Cardiac muscle cell (in vitro differentiated cells and primary cell): ENCODE measurements at places on chromosomes 6 and 20.

- DNase-seq: no peak
Observed at GRCh38 chr6:77089776-77090175, 373.5 kb downstream of the HTR1B start.

DNA sequence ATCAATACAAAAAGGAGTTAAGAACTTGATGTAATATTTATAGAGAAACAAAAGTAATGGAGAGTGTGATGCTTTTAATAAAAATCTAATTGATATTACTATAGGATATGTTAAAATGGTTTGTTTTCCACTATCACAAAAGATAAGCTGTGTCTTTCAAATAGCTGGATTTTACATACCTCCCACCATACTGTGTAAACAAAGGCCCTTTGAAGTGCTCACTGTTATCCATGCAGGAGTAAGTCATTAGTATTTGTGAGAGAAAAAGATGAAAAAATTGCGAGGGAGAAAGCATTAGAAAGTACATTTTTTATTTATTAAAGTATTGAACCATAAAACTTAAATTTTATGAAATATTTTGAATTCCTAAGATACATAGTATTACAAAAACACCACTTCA, 733.0 kb downstream of the GRIK2 start:
- no peak for DNase-seq

- peak; percentile 69 for DNase-seq
Observed at GRCh38 chr6:135909737-135910387, 58.4 kb downstream of the PDE7B start.

GRCh38 chr6:142613981-142614380, 312.2 kb downstream of the ADGRG6 start:
- DNase-seq: no peak

- DNase-seq: no peak
Observed at GRCh38 chr6:108169464-108170331, 3.9 kb downstream of the NR2E1 start.

GRCh38 chr6:162922563-162923166, 194.9 kb downstream of the PACRG start:
- no peak for DNase-seq

DNA sequence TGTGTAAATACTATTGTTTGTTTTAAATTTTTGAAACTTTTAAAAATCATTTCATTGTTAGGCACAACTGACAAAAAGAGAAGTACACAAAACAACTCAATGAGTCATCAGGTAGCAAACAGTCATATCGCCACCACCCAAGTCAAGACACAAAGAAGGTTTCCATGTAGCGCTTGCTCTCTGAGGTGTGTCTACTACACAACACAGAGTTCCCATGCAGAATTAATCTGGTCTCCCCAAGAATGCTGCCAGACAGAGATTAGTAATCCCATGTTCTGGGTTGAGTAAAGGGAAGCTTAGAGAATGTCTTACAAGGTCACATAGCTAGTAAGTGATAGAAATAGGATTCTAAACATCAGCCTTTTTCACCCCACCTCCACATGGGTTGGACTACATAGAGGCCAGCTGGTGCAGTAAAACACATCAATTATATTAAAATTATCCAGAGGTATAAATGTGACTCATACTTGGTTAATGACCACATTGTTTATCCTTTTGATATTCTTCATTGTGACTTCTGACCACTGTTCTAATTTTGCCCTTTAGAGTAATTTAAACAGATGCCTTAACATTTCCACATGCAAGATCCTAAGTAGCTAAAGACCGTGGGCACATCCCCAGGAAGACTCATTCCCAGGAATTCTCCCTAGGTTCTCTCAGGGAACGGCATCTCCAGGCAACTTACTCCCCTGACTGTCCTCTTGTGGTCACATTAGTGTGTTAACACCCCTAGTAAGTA, 413.5 kb downstream of the PRKN start:
- DNase-seq: no peak

DNA sequence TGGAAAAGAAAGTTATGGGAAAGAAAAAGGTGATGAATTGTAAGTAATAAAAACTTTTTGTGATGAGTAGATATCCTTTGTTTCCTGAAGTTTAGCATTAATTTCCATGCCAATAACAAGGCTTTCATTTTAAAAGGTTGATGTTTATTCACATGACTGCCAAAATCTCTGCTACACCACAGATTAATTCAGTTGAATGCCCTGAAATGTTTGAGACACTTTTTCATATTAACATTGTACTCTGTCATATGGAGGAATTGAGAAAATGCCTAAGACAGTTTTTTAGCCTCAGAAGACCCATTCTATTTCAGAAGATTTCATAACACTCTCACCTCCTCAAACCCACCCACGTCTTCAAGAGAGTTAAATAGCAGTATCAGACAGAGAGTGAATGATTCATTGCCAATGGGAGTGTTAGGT, 115.5 kb downstream of the ADGRG6 start:
- no peak for DNase-seq

DNA sequence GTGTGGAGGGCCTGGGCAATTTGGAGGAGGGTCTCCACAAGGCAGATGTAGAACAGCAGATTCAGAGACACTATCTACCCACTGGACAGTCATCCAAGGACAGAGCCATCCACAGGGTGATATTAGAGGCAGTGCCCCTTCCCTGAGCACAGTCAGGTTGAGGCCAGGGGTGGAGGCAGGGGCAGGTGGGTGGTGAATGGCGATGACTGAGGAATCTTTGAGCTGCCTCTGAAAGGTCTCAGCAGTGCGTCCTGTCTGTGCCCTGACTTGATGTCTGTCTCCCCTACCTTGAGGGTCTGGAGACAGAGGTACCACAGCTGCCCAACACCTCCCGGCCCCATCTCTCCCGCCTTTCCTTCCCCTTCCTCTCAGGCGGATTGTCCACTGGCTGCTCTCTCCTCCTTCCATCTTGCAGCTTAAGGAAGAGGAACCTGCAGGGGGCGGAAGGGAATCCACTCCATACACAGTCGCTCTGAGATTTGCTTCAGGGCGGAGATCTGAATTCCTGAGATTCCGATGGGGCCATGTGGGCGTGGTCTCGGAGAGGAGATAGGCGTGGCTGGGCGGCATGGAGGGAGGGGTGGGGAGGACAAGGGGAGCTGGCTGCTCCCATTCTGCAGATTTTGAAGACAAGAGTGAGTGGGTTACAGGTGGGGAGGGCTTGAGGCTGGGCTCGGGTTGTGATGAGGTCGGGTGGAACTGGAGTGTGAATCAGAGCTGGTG, 1.7 kb downstream of the MUCL3 start:
- DNase-seq: peak; percentile 90

DNA sequence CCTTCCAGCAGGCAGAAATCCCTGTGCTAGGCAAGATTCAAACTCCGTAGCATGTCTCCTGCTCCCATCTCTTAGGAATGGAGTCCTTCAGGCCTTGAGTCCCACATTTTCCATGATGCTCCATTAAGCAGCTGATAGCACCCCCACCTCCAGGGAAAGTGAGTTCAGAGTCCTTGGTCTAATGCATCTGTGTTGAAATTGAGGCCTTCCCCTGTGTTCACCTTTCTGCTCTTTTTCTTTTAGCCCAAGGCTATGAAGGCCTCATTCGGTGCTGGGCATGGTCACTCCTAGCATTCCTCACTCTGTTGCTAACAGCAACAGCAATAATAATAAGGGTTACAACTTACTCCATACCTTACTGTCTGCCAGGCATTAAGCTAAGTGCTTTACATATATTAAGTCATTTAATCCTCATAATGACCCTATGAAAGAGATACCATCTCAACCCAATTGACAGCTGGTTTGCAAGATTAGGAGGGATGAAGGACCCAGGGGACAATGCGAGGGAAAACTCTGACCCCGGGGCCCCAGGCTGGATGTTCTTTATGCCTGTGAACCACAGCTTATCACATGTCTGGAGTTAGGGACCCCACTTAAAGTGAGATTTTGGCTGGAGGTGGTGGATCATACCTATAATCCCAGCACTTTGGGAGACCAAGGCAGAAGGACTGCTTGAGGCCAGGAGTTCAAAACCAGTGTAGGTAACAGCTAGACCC, 17.5 kb upstream of the PANK2 start:
- DNase-seq: no peak

DNA sequence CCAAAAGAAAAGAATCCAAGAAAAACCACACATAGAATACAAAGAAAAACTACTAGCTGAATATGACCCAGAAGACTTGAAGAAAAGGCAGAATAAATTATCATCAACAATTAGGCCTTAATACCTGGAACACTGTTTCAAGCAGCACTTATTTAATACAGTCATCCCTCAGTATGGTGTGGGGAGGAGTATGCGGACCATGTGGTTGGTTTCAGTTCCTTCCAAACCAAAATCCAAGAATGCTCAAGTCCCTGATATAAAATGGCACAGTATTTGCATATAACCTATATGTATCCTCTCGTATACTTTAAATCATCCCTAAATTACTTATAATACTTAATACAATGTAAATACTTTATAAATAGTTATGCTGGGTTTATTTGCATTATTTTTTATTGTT, 16.1 kb downstream of the CDK19 start:
- no peak for DNase-seq

GRCh38 chr6:52513464-52513863, 63.4 kb downstream of the TRAM2 start:
- no peak for DNase-seq

- DNase-seq: no peak
Observed at GRCh38 chr20:53609491-53610445, 16.1 kb upstream of the ZNF217 start.

GRCh38 chr20:13817342-13817741, 32.5 kb downstream of the NDUFAF5 start:
- no peak for DNase-seq

DNA sequence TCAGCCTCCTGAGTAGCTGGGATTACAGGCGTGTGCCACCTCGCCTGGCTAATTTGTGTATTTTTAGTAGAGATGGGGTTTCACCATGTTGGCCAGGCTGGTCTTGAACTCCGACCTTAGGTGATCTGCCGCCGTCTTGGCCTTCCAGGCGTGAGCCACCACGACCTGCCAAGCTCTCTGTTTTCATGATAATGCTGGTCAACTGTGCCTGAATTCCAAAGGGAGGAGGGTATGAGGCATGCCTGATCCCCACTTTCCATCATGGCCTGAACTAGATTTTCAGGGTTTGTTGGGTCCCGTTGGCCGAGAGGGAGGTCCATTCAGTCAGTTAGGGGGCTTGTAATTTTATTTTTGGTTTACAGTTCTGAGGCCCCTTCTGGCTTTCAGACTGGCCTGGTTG, 28.0 kb upstream of the ANGPT4 start:
- DNase-seq: no peak

GRCh38 chr6:16294371-16294770, 56.0 kb downstream of the GMPR start:
- DNase-seq: no peak

DNA sequence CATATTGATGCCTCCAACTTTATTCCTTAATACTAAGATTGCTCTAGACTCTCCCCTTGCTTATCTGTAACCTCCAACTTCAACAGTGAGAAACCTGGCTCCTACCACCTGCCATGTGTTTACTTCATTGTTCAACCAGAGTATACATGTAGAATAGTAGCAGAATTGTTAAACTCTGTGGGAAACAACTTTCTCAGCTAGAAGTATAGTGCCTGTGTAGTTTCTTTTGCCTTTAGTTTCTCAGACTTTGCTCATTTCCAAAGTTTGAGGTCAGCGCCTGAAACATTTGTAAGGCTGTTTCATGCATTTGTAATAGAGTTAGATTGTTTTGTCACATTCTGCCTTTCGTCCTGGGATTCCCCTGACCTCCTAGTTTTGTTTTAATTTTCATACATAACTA, 34.9 kb upstream of the HECA start:
- DNase-seq: no peak

GRCh38 chr20:22827916-22828315, 207.2 kb upstream of the SSTR4 start:
- DNase-seq: no peak

DNA sequence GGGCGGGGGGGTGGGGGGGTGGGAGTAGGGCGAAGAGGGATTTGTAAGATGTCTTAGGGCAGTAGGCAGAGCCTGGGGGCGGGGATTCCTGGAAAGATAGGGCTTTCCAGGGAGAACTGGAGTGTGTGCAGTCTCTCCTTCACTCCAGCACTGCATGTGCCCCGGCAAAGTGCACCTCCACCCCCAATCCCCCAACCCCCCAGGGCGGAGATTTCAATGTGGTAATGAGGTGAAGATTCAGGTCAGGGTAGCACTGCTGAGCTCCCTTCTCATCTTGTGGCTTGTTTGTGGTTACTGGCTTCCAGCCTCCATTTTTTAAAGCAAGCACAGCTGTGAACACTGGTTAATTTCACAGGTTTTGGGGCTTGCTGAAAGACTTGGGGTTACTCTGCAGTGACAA, 5.9 kb downstream of the TMEM239 start:
- DNase-seq: no peak

GRCh38 chr6:124066946-124067552, 263.4 kb downstream of the NKAIN2 start:
- no peak for DNase-seq

GRCh38 chr6:150491811-150492172, 107.9 kb upstream of the PLEKHG1 start:
- DNase-seq: no peak

GRCh38 chr20:20359628-20360027, 8.3 kb upstream of the INSM1 start:
- no peak for DNase-seq

DNA sequence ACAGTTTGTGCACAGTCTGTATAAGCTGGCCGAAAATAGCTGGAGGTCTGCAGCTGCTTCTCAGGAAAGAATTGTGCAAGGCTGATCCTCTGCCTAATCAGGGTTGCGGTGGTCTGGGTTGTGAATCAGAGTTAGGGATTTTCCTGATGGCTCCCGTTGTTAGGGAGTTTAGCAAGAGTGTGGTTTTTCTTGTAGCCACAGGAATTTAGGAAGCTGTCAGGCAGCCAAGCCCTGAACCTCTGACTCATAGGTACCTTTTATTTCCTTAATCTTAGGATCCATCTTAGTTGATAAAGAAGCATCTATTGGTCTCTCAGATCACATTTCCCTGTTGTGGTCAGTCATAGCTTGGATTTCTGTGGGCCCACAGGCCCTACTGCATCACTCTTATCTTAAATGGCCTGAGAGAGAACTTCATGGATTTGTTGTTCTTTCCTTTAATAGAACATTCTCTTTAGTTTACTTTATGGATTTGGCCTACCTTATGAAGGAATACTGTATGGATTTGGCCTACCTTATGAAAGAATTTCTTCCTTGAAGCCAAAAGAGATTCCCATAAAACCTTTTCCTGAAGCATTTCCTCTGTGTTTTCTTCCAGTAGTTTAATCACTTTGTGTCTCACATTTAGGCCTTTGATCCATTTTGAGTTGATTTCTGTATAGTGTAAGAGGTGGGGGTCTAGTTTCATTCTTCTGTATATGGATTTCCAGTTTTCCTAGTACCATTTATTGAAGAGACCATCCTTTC, 10.3 kb downstream of the KIF25 start:
- DNase-seq: peak; percentile 99

GRCh38 chr6:70474751-70475150, 61.4 kb downstream of the FAM135A start:
- no peak for DNase-seq

GRCh38 chr6:133548423-133549159, 307.4 kb downstream of the EYA4 start:
- peak; percentile 78 for DNase-seq

- no peak for DNase-seq
Observed at GRCh38 chr6:6248651-6249050, 71.8 kb downstream of the F13A1 start.

DNA sequence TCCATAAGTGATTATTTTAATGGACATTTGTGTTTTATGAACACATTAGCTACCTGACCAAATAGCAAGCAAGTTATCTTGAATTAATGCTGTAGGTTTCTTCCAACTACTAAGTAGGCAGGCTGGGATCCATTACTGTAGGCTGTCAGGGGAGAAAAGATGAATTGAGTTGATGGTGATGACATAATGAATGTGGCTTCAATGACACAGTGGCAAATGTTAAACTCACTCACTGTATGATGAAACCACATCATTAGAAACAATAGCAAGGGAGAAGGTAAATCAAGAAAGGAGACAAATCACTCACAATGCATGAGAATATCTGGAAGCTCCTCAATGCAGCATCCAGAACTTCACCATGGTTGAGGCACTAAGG, 529.7 kb upstream of the CITED2 start:
- DNase-seq: no peak
